PC-3 (cell line): ENCODE measurements at places on chromosomes 7 and 10. TPM values are rescaled to one million over a fixed set of nuclear protein-coding genes. Genes with fewer than 3 reads are reported as not detected.

The CAV1 gene
- 284 and 296 TPM in 2 replicates for total RNA-seq

The CACNA2D1 gene
- total RNA-seq, result 0.77 and 1.1 TPM in 2 replicates

The CCDC186 gene
- total RNA-seq, result 4.4 and 5.7 TPM in 2 replicates

The ANXA8 gene
- total RNA-seq, result 0.69 and 1.1 TPM in 2 replicates

The LEP gene
- total RNA-seq, result not detected in 2 replicates

The TMEM225B gene
- not detected in 2 replicates for total RNA-seq

The ITPRIP gene
- total RNA-seq, result 7.0 and 10.3 TPM in 2 replicates

The ITPRID1 gene
- not detected in 2 replicates for total RNA-seq

The TCF7L2 gene
- 14.3 and 16.1 TPM in 2 replicates for total RNA-seq

The HTR7 gene
- 0.29 and 0.62 TPM in 2 replicates for total RNA-seq

The KCNIP2 gene
- total RNA-seq, result 0.46 and 1.5 TPM in 2 replicates

The AKR1C4 gene
- total RNA-seq, result not detected in 2 replicates

The CLCN1 gene
- 0.55 and 0.69 TPM in 2 replicates for total RNA-seq

The ANXA8L1 gene
- total RNA-seq, result not detected in 2 replicates

The ASIC3 gene
- total RNA-seq, result 1.7 and 2.6 TPM in 2 replicates

The AGMO gene
- total RNA-seq, result 0.11 TPM in 1 of 2 replicates, not detected in the other

The GLI3 gene
- 3.5 and 9.6 TPM in 2 replicates for total RNA-seq

The GPR158 gene
- not detected in 2 replicates for total RNA-seq

The TEX36 gene
- not detected in 2 replicates for total RNA-seq

The GPR15LG gene
- total RNA-seq, result not detected in 2 replicates

The OR6V1 gene
- total RNA-seq, result not detected in 2 replicates

The DRGX gene
- 0.12 and 0.33 TPM in 2 replicates for total RNA-seq

The GLCCI1 gene
- total RNA-seq, result 7.8 and 8.5 TPM in 2 replicates

The PNLIPRP1 gene
- not detected in 2 replicates for total RNA-seq

The C7orf33 gene
- total RNA-seq, result not detected in 2 replicates

The KIAA1549 gene
- 7.5 and 8.2 TPM in 2 replicates for total RNA-seq

The CUTC gene
- total RNA-seq, result 10.2 and 14.5 TPM in 2 replicates

The DGKB gene
- 0.15 and 0.69 TPM in 2 replicates for total RNA-seq

The NDUFB2 gene
- 296 and 325 TPM in 2 replicates for total RNA-seq

The ANK3 gene
- total RNA-seq, result 29.5 and 33.6 TPM in 2 replicates

The ZMYND11 gene
- 17.0 and 17.1 TPM in 2 replicates for total RNA-seq
